Right atrium auricular region (tissue), 2 donors: ENCODE measurements at places on chromosomes 2 and 18. TPM values are rescaled to one million over a fixed set of nuclear protein-coding genes. Genes with fewer than 3 reads are reported as not detected.

DNA sequence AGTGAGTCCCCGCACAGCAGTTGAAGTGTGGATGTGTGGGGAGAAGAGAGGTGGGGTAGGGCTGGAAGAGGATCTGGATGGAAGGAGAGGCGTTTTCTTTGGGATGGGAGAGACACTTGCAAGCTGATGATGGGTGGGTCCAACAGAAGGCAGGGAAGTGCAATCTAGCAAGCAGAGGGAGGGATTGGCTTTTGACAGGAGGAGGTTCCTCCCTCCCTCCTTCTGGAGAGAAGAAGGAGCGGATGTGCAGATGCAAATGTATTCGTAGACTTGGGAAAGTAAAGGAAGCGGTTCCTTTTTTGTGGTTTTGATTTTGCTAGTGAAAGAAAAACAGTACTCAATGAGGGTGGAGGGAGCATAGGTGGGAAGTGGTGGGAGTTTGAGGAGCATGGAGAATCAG lies 48.9 kb downstream of the LAMA3 start:
- no peak overlapping the region for H3K4me3 ChIP-seq
- no peaks in the 10 kb centered on the region for H3K4me1 ChIP-seq
- DNase-seq, result no peak
- H3K27me3 ChIP-seq, result no peaks in the 10 kb centered on the region
- H3K36me3 ChIP-seq, result no peaks in the 10 kb centered on the region
- H3K27ac ChIP-seq, result no peak overlapping the region

DNA sequence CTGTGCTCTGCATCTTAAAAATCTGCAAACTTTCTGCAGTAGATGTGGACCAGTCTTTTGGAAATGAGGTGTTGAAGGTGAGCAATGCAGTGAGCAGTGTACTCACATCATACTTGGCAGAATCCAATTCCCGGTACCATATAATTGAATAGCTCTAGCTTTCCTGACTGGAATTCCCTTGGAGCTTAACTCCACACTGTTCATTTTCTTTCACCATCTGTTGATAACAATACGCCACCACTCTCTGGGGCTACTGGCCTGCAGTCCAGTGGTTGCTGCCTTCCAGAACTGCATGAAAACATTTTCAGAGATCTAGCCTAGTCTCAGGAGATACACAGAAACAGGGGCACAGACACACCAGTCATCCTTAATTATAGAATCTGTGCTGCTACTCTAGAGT lies 820.0 kb upstream of the NXPH2 start:
- no peaks in the 10 kb centered on the region for H3K4me1 ChIP-seq
- H3K4me3 ChIP-seq, result no peak overlapping the region
- no peak for DNase-seq
- no peak overlapping the region for H3K27ac ChIP-seq
- no peaks in the 10 kb centered on the region for H3K36me3 ChIP-seq

DNA sequence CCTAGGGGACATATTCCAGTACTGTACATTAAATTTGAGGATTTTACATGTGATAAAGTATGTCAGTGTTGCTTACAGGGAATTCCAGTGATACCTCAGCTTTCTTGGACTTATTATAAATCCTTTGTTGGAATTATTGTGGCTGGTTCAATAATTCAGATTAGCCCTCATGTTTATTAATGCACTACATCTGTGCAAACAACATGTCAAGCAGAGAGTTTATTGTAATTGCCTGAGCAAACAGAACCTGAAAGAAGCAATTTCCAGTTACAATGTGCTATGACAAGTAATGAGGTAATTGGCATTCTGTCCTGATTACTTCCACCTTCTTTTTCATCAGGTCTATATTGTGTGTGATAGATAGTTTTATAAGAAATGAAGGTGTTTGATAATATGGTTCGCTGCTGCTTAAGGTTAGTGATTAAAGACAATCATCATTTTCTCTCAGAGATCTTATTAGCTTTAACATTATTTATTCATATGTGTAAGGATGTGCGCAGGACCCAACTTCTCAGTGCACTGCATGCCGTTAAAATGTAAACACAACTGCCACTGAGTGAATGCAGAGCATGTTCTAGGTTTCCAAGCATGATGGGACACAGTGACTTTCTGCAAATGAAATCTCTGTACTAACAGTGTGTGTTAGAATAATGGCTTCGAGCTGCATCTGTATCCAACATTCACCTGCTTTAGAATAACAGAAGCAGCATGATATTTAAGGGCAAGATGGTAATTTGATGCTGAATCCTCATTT lies 973.7 kb upstream of the POU3F3 start:
- H3K36me3 ChIP-seq, result no peaks in the 10 kb centered on the region
- no peak for DNase-seq
- H3K27ac ChIP-seq, result no peak overlapping the region
- H3K4me3 ChIP-seq, result no peak overlapping the region
- H3K4me1 ChIP-seq, result no peaks in the 10 kb centered on the region
- H3K27me3 ChIP-seq, result no peaks in the 10 kb centered on the region

- H3K4me1 ChIP-seq, result no peaks in the 10 kb centered on the region
- H3K27ac ChIP-seq, result no peak overlapping the region
- H3K27me3 ChIP-seq, result no peaks in the 10 kb centered on the region
- H3K4me3 ChIP-seq, result no peak overlapping the region
- DNase-seq, result no peak
Measured at GRCh38 chr2:236055471-236055870, 112.7 kb downstream of the GBX2 start.

Gene LCT
- not detected for total RNA-seq
